ENCODE measurements at places on chromosomes 5 and 9.

DNA sequence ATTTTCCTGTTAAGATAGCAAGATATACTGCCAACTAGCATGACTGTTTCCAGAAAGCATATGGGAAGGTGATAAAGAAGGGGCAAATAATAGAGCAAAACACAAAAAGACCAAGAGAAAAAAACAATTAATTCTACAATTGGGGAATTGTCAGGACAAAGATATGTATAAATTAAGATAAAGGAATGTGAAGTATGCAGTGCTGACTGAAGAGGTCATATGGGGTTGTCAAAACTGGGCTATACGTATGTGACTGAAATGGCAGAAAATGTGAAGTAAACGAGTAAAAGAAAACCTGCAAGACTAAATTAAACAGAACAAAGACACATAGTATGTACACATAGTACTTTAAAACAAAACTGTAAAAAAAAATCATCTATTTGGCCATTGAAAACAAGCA, 222.3 kb downstream of the ARL15 start:
- no peak for DNase-seq

DNA sequence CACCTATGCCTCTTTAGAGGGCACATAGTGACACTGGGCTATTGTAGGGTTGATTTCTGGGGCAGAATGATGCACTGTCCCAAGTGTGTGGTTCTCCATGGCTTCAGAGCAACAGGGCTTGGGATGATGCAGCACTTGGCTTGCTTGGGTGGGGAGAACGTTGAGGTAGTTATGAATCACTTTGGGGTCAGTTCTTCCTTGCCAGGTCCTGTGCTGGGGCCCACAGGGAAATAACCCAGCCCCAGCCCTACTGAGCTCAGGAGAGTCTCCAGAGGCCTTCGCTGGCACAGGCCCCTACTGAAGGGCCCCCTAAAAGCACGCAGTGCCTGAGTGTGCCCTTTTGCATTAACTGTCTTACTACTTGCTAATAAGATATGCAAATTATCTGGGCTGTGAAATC, 24.2 kb downstream of the JADE2 start:
- DNase-seq = peak; percentile 47

DNA sequence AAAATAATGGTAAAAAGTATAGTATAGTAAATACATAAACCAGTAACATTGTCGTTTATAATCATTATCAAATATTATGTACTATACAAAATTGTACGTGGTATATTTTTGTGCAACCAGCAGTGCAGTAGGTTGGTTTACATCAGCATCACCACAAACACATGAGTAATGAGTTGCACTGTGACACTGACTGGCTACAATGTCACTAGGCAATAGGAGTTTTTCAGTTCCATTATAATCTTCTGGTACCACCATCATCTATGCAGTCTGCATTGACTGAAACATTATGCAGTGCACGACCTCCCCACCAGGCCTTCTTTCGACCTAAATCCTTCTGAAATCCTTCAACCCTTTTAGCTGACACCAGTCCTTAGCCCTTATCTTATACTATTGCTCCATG, 105.8 kb downstream of the SREK1 start:
- no peak for DNase-seq

DNA sequence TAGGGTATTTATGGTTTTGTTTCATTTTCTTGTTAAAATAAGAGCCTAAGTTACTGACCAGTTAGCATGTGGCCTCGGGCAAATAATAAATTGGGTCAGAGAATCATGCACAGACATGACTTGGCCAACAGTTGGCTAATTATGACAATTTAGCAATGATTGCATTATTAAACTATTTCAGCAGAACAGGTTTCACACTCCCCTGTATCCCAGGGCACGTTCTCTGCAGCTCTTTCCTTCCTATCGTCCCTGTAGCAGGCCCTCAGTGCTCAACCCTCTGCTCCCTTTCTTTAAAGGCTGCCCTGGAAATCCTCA, 167.9 kb downstream of the TSSK1B start:
- no peak for DNase-seq

DNA sequence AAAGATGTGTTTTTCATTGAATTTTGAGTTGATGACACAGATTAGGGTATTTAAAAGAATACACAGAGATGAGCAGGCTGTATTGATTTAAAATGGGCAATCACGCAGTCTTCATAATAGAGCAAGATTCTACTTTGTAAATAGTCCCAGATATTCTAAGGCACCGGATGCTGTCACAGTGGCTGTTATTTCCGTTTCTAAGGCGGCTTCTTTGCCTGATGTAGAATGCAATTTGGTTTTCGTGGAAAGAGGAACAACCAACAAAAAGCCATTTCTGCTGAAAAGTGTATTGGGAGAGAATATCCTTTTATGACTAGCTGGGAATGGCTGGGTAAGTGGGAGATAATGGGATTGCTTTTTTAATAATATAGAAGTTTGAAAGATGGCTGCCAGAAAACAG, 17.5 kb downstream of the PRKACG start:
- DNase-seq = no peak

GRCh38 chr5:176814313-176814685, 3.9 kb downstream of the UNC5A start:
- DNase-seq = no peak

GRCh38 chr5:96936431-96937320, 796 bp downstream of the LNPEP start:
- DNase-seq = peak; percentile 63

GRCh38 chr9:76618762-76619161, 145.5 kb upstream of the PCA3 start:
- DNase-seq = no peak

- no peak for DNase-seq
Observed at GRCh38 chr9:115127191-115127817, 9.3 kb upstream of the TNC start.

GRCh38 chr5:1135696-1136525, 24.0 kb upstream of the SLC12A7 start:
- no peak for DNase-seq

- DNase-seq = no peak
Observed at GRCh38 chr9:108963459-108964143, 29.4 kb downstream of the ABITRAM start.

DNA sequence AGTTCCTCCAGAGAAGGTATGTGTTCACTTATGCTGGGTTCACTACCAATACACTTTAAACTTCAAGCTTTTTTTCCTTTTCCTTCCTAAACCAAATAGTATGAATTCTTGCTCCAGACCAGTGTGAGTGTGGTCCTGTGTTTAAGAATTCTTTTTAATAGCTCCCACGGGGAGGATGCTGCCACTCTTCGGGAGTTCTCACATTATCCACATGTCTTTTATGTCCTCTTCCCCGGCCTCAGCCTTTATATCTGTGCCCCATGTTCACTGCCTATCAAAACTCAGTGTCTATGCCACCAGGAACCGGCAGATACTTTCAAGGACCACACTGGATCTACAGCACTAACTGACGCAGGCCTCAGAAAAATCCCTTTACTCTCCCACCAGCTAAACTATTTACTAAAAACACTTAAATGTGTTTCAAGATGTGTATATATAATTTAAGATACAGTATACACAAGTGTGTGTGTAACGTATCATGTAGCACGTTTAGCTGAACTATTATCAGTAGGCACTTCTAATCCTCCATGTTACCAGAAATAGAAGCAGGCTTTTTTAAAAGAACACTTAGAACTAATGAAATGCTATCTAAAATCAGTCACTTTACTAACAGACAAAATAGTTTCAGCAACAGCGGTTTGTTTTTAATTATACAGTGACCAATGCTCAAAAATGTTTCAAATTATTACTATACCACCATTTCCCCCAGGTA, 88.0 kb downstream of the PLPP1 start:
- no peak for DNase-seq

DNA sequence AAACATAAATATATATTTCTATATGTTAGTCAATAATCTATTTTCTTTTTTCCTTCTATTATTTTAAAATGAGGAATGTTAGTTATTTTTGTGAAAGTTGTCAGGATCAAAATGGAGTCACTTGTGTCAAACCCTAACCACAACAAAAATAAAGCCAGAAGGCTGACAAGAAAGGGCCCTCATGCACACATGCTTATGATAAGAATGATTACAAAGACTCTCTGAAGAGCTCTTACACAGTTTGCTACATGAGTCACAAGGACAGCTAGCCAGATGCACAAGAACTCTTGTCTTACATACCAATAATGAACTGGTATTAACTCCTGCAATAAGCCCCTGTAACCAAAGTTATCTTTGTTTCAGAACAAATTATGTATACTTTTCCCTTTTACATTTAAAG, 64.7 kb downstream of the GGTA1 start:
- DNase-seq = no peak

GRCh38 chr5:177494346-177495195, 2.8 kb downstream of the PDLIM7 start:
- DNase-seq = peak; percentile 59

- DNase-seq = no peak
Observed at GRCh38 chr5:91125916-91126315, 257.2 kb downstream of the ARRDC3 start.

DNA sequence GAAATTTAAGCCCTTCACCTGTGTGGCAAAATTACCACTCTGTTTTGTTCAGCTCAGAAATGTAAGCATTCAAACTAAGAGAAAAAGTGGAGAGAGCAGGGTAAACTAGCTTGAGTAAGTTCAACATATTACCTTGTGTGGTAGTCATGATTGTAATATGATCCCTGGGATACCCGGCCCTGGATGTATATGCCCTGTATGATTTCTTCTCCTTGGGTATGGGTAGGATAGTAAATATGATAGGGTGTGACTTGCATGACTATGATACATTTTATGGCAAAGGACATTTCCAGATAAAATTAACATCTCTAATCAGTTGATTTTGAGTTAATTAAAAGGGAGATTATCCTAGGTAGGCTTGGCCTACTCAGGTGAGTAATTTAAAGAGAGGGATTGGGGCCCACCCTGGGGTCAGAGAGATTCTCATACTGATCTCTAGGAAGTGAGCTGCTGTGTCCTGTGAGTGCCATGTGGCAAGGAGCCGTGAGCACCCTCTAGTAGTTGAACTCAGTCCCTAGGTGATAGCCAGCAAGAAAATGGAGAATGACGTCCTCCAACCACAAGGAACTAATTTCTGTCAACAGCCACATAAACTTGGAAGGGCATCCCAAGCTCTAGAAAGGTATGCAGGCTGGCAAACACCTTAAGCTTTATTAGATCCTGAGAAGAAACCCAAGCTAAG, 62.2 kb upstream of the ANXA1 start:
- DNase-seq = no peak

DNA sequence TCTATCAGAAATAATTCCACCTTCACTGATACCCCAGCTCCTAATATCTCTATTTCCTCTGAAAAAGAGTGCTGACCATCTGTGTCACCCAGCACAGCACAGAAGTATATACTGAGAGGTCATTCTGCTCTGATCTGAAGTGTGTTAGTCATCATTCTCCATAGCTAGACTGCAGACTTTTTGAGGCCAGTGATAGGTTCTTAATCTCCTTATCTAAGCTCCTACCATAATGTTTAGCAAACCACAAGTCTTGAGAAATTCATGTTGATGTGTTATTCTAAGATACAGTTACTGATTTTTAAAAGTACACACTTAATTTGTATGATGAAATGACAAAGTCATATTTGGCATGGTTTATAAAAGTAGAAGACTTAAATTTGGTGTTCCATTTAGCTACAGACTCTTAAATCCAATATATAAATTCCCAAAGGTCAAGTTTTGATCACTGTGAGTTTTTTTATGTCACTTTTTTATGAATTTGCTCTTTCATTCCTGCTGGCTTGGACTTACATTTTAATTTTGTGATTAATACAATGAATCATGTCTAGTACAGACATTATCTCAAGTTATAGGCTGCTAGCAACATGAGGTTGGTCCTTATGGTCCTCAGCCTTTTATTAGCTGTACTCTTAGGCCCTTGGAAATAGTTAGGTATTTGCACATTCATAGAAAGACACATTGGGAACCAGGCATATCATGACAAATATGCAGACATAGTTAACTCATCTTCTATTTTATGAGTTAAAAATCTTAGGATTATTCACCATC, 380.8 kb downstream of the EBF1 start:
- DNase-seq = no peak

DNA sequence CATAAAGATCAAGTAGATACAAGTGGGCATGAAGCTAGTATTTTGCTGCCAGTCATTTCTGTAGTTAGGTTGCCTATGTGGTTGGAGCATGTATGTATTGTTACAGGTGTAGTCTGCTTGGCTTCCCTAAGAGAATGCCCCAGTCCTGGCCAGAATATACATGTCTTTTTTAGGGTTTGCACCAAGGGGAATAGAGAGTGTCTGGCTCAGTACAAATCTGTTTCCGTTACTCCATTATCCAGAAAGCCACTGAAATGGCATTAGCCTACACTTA, 23.2 kb downstream of the TGFBR1 start:
- DNase-seq = no peak

DNA sequence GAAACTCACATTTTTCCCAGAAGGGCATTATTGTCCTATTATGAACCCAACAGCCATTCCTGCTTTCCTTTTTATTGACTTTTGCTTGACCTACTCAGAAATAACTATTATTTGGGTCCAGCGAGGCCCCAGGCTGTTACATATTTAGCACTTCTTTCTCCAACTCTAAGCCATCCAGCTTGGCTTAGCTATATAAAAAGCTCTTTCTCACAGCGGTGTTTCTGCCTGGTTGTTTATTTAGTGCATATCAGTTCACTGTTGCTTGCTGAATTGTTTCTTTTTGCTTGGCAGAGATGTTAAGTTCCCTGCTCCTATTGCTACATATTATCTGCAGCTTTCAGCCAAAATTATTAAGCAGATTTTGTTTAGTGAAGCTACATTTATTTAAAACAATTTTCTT, 1156.8 kb upstream of the SEMA6A start:
- DNase-seq = no peak

- DNase-seq = no peak
Observed at GRCh38 chr9:61667559-61668121, 477.8 kb downstream of the SPATA31A7 start.

DNA sequence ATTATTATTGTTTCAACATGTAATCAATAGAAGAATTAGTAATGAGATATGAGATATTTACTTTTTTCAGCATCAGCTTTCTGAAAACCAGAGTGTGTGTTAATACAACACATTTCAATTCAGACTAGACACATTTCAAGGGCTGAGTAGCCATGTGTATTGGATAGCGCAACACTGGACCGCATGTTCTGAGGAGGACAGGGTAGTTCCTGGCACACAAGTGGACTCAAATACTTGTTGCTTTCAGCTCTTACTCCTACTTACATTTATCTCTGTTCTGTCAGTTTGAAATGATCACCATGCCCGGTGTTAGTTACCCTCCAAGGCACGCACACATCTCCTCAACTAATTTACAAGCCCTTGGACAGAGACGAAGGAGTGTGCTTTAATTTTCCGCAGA, 126.6 kb downstream of the SLC24A2 start:
- no peak for DNase-seq

GRCh38 chr5:50711280-50711679, 44.8 kb downstream of the PARP8 start:
- peak; percentile 51 for DNase-seq

- DNase-seq = no peak
Observed at GRCh38 chr5:31273631-31274378, 80.3 kb downstream of the CDH6 start.

GRCh38 chr5:172763120-172763464, 7.9 kb downstream of the DUSP1 start:
- no peak for DNase-seq
